ENCODE measurements at places on chromosomes 3 and 15. TPM values are rescaled to one million over a fixed set of nuclear protein-coding genes. Genes with fewer than 3 reads are reported as not detected.

DNA sequence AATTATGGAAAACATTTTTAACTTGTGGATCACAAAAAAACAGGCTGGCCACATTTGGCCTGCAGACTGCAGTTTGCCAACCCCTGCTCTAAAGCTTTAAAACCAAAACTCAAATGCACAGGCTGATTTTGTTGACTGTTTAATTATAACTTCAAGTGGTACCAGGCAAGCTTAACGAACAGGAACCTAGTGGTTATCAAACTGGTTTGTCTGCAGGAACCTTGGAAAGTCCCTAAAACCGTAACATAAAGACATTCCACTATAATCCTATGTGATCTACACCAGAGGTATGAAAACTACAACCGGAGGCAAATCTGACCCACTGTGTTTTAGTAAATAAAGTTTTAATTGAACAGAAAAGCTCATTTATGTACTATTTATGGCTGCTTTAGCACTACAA lies 52.4 kb downstream of the TBL1XR1 start:
- DNase-seq: no peak

- DNase-seq: no peak
Observed at GRCh38 chr15:71753346-71753745, 57.0 kb upstream of the NR2E3 start.

- DNase-seq: no peak
Observed at GRCh38 chr3:299590-300301, 103.2 kb downstream of the CHL1 start.

GRCh38 chr3:143825513-143825912 lies 22.8 kb downstream of the SLC9A9 start:
- no peak for DNase-seq

GRCh38 chr15:85618228-85618505 lies 176.6 kb downstream of the KLHL25 start:
- DNase-seq: no peak

- no peak for DNase-seq
Observed at GRCh38 chr15:88607951-88608350, 13.2 kb upstream of the AEN start.

Gene ANKRD63
- 0.26 TPM for total RNA-seq

Gene GUCA1C
- not detected for total RNA-seq

Gene AHSG
- 1.1 TPM for total RNA-seq

Measured in H1 (cell line).